ENCODE measurements at places on chromosomes 12 and 14. TPM values are rescaled to one million over a fixed set of nuclear protein-coding genes. Genes with fewer than 3 reads are reported as not detected.
A peak's percentile ranks its signal among the peaks of the same experiment; 100 is the strongest.

Gene SLC2A13
- 2.5 TPM for total RNA-seq

GRCh38 chr14:95216008-95216407, 58.7 kb upstream of the DICER1 start:
- DNase-seq: no peak

- DNase-seq: no peak
Observed at GRCh38 chr12:40254455-40255085, 29.8 kb downstream of the LRRK2 start.

DNA sequence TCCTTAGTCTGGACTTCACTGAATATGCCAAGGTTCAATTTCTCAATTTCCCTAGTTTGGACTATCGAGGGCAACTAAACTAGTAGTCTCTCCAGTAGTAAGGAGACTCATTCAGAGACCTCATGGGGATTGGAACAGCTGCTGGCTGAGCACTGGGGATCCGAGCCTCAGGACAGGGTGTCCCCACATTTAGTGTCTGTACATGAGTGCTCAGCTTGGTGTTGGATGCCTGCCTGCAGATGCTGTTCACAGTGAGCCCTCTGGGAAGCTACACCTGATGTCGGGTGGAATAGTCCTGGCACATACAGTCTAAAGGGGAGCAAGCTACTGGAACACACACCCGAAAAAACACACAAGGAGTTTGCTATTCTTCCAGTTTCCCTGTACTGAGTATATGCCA, 820 bp upstream of the FGF23 start:
- no peak for DNase-seq

GRCh38 chr12:82554529-82554928, 132.2 kb upstream of the TMTC2 start:
- DNase-seq: no peak

- DNase-seq: no peak
Observed at GRCh38 chr14:93027810-93028723, 87.7 kb downstream of the ITPK1 start.

DNA sequence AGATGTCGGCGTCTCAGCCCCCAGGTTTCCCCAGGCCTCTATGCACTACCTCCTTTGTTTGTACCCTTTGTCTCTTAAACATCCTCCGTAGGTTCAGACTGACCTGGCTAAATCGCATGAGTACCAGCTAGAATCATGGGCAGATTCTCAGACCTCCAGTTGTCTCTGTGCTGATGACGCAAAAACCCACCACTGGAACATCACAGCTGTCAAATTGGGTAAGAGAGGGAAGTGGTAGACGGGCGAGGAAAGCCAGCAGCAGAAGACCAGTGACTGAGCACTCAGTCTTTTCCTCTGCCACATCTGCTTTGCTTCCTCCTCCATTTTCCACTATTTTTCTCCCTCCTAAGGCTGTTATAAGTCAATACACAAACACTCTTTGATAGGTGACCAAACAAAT, 29.7 kb downstream of the A2ML1 start:
- no peak for DNase-seq

DNA sequence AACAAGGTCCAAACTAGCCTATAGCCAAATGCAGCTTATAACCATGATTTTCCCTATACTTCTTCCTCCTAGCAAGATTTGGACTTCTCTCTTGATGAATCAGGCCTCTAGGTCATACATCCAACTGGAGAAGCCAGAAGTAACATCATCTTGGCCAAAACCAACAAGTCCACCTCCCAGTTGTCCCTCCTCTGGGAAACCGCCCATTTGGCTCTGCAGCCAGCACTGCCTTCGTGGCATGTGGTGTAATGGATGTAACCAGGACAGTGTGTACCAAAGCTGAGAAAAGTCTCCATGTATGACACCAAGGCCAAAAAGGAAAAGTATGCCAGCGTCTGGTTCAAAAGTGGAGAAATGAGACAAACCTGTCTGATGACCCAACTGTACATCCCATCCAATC, 59.3 kb upstream of the VASH1 start:
- DNase-seq: no peak

- DNase-seq: no peak
Observed at GRCh38 chr12:40515041-40515816, 177.0 kb upstream of the CNTN1 start.

Gene WIF1
- not detected for total RNA-seq

DNA sequence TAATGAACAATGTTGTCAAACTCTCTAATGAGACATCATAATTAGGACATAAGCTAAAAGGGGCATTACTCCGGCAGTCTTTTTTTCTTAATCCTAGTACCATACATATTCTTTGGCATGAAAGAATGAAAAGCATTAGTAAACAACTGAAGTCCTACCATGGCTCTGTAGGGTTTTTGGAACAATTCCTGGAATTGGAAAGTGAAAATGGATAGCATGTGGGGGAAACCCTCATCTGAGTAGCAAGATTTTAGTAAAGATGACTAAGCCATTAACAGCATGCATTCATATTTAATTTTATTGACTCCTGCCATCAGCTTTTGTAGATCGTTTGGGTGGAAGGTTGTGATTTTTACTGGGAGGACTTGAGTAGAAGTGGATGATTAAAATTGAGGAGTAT, 216.2 kb upstream of the PDZRN4 start:
- DNase-seq: no peak

- DNase-seq: no peak
Observed at GRCh38 chr12:56769868-56770267, 6.7 kb downstream of the HSD17B6 start.

- no peak for DNase-seq
Observed at GRCh38 chr12:107522692-107523477, 162.7 kb upstream of the PWP1 start.

Gene KRT83
- total RNA-seq: not detected

DNA sequence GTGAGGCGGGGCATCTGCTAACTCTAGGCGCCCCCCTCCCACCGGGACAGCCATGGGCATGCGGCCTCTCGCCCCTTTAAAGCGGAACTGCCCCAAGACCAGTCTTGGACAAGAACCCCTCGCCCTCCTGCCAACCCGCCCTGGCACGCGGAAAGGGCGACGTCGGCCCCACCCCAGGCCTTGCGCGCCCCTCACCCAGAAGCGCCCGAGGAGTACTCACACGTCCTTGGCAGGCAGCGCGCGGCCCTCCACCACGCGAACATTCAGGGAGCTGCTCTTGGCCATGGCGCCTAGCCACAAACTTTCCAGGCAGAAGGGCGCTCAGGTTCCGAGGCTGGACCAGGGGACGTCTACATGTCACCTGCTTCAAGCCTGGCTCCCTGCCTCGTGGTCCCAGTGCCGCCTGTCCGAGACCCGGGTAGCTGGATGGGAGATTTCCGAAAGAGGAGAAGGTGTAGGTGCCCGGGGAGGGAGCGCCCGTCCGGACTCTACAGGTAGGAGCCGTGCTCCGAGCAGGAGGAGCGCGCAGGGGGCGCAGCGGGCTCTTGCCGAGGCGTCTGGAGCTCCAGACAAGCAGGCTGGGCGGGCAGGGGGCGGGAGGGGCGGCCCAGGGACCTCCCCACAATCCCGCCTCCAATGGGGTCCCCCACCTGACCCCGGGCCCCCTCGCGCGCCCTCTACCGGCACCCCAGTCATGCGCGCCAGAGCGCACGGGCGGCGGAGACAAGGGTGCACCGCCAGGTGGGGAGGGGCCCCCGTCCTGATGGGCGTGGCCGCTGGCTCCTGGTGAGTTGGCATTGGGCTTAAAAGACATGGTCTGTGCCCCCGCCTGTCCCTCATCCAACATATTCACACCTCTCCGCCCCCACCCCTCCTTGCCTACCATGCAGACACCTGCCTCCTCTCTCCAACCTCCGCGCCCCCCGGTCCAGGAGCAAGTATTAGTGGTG, at the start of gene RASAL1:
TSS of gene RASAL1 (minus strand) at position 584 of the 950 bp plus-strand sequence. CDS start at position 285, 299 bp downstream.
- peak; percentile 54 for DNase-seq

DNA sequence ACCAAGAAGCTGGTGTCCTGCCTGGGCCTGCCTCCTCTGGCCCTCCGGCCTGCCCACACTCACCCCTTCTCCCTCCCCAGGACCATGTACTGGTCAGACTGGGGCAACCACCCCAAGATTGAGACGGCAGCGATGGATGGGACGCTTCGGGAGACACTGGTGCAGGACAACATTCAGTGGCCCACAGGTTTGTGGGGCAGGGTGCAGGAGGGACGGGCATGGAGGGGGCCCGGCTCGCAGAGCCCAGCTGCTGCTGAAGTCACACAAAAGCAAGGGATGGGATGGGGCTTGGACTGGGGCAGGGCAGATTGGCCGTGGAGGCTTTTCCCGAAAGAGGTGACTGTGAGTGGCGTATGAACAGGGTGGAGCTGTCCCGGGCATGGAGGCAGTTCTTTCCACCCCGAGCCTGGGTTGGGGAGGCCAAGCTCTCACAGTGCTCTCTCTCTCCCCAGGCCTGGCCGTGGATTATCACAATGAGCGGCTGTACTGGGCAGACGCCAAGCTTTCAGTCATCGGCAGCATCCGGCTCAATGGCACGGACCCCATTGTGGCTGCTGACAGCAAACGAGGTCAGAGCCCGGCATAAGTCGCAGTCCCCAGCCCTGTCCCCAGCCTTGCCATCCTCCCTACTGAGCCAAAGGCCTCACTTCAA, 7.8 kb upstream of the NXPH4 start:
- no peak for DNase-seq

Gene GALNT6
- total RNA-seq: 12.4 TPM

DNA sequence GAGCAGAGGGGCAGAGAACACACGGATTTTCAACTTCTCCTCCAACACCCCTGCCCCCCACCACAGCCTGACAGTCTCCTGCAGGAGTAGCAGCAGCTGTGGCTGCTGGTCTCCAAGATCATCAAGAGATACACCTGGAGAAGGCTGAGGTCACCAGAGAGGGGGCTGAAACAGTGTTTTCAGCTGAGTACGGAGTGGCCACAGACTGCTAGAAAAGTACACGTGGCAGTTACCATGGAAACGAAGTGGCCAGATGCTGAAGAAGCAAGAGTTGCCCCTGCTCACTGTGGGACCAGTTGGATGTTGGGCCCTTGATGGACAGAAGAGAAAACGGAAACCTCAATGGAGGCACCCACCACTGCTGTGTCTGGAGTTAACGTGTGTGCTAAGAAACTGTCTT, 4.9 kb upstream of the DIABLO start:
- no peak for DNase-seq

DNA sequence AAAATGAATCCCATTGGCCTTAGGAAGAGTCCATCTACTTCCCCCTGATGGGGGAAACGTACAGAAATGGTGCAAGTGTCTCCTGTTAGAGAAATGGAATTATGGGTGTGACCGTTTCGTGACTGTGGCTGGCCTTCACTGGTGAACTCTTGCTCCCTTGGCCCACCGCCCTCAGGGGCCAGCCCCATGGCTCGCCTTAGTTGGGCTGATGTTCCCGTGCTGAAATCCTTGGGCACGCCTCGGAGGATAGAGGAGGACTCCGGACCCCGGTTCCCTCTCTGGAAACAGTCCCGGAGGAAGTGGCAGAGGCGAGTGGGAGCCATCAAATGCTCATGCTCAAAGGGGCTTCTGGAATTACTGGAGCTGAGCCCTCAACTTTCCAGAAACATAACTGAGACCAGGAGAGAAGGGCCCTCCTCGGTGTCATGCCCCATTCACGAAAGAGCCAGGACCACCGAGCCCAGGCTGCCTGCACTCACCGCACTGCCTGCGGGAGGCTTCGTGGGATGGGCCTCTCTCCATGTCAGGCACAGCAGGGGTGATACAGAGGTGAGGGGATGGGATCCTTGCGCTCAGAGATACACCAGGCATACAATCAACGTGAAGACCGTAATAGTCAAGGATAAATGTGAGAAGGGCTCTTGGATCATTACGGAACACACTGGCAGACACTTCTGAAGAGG, 10.1 kb upstream of the CACNA2D4 start:
- DNase-seq: no peak

DNA sequence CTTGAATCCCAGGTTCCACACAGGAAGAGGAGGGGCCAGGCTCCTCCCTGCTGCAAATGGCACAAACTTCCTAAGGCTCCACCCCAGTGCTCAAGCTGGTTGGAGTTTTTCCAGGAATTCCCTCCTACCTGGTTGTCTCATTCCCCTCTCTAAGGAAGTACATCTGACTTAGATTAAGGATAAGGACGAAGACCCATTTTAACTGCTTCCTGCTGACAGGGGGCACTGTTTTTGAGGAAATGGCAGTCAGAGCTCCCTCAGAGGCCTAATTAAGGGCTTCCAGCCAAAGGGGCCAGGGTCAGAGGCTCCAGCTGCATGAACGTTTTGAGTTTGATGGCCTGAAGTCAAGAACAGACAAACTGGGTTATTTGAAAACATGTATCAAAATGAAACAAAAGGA, 1084.7 kb downstream of the SLC6A15 start:
- DNase-seq: no peak

- DNase-seq: no peak
Observed at GRCh38 chr12:25692115-25693035, 139.3 kb upstream of the LMNTD1 start.

- no peak for DNase-seq
Observed at GRCh38 chr14:101090976-101091375, 187.5 kb upstream of the RTL1 start.

GRCh38 chr14:65790172-65790815, 377.8 kb downstream of the FUT8 start:
- no peak for DNase-seq
